ENCODE measurements at places on chromosomes 7 and 10.
A peak's percentile ranks its signal among the peaks of the same experiment; 100 is the strongest.

- no peak for DNase-seq
Observed at GRCh38 chr7:20447021-20447650, 116.4 kb downstream of the ITGB8 start.

- no peak for DNase-seq
Observed at GRCh38 chr7:24779283-24779655, 22.0 kb upstream of the GSDME start.

GRCh38 chr10:63143987-63144386, 10.9 kb downstream of the NRBF2 start:
- DNase-seq = no peak

- no peak for DNase-seq
Observed at GRCh38 chr10:110355141-110355831, 50.6 kb upstream of the SMNDC1 start.

GRCh38 chr10:13231190-13231589, 3.0 kb downstream of the UCMA start:
- no peak for DNase-seq

GRCh38 chr10:90930971-90931871, 10.3 kb upstream of the ANKRD1 start:
- peak; percentile 81 for DNase-seq

DNA sequence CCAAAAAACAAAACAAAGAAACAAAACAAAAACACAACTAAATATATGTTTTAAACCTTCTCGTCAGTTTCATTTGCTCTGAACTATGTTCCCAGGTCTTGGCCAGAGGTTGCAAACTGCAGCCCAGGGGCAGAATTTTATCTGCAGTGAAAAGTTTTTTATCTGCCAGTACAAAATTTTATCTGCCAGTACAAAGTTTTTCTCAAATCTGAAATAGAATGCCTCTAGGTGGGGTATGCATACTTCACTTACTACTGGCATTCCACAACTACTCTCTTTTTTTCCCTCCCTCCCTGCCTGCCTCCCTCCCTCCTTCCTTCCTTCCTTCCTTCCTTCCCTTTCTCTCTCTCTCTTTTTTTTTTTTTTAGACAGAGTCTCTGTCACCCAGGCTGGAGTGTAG, 9.4 kb upstream of the CLDN3 start:
- DNase-seq = no peak

DNA sequence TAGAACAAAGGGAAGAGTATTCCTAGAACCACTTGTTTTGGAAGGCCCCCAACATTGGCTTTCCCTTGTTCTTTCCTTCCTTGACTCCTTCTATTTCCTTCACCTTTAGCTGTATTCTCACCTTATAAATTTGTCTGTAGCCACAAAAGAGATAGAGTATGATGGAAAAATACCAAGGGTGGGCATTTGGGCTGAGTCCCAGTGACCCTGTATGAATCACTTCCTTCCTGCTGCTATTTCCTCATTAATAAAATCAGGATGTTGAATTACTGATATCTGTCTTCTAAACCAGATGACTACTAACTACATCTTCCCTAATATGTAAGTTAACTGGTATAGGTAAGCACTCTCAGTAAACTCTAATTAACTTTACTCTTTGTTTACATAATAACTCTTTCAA, 55.1 kb downstream of the IFIT5 start:
- DNase-seq = no peak

- no peak for DNase-seq
Observed at GRCh38 chr10:83164156-83164555, 975.2 kb upstream of the GHITM start.

DNA sequence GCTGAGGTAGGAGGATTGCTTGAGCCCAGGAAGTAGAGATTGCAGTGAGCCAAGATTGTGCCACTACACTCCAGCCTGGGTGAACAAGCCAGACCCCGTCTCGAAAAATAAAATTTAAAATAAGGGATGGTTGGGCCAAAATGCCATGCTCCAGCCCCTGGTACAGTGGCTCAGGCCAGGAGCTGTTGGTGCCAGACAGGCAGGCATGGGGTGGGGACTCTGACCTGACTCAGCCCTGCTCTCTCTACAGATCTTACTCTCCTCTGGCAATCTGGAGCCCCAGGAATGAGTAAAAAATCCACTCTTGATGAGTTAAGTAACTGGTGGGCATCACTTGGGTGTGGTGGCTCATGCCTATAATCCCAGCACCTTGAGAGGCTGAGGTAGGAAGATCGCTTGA, 8.4 kb upstream of the TMEM120A start:
- DNase-seq = no peak

DNA sequence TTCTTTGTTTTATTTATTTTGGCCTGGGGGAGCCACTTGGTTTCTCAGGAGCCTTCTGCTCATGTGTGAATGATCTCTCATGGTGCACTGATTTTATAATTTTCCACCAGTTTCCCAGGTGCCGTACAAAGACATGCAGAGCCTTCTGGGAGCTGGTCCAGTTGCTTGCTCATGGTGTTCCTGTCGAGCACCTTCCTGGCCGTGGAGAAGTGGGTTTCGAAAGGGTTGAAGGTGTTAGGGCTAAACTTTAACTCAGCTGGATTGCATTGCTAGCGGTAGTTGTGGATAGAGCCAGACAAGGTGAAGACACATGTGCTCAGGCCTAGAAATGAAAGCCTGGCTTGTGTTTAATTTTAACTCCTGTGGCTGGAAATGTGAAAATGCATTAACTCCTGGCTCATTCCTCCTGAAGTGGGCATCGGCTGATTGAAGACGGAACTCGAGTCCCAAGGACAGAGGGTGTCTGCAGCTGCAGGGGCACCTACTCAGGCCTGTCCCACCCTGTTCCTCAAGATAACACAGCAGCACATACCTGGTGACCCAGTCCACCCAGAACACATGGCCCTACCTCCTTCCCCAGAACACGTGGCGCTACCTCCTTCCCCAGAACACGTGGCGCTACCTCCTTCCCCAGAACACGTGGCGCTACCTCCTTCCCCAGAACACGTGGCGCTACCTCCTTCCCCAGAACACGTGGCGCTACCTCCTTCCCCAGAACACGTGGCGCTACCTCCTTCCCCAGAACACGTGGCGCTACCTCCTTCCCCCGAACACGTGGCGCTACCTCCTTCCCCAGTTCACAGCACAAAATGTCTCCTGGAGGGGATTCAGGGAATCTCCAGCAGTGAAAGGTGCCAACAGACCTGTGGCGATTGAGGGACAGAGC, 133.2 kb downstream of the WDR37 start:
- no peak for DNase-seq

DNA sequence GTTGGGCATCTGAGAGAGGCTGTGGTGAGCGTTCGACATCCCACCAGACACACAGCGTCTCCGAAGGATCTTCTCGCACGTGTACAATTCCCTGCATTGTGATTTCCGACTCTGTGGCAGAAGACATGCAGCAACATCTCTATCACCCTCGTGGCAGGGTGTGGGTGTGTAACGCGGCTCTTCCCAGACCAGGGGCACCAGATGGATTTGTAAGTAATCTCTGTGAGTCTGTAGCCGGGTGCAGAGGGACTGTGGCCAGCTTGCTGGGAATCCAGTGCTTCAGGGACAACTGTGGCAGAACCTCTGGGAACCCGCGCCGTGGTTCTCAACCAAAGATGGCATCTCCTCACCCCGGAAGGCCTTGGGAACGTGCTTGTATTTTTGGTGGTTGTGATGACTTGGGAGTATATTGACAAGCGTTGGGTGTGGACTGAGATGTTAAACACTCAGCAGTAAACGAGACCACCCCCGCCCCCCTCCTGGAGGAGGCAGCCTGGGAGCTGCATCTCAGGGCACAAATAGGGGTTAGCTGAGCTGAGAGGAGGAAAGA, 21.2 kb downstream of the FOXL3 start:
- DNase-seq = peak; percentile 28

- DNase-seq = peak; percentile 31
Observed at GRCh38 chr10:4431114-4431863, 394.7 kb upstream of the AKR1E2 start.

All from kidney (tissue), 22 donors.